ENCODE measurements at places on chromosomes 1 and 21. TPM values are rescaled to one million over a fixed set of nuclear protein-coding genes. Genes with fewer than 3 reads are reported as not detected.

- H3K4me3 ChIP-seq = no peak overlapping the region
- no peak for DNase-seq
- H3K27ac ChIP-seq = no peak overlapping the region
- peaks cover 9% of the 10 kb centered on the region for H3K4me1 ChIP-seq
- H3K36me3 ChIP-seq = no peaks in the 10 kb centered on the region
These were observed 22.1 kb upstream of the FAM43B start for GRCh38 chr1:20530306-20530705.

PLXNA2 gene
- 24.6 TPM for total RNA-seq

GRCh38 chr1:198220428-198220827 is 63.6 kb downstream of the NEK7 start:
- no peak for DNase-seq
- peaks cover 13% of the 10 kb centered on the region for H3K4me1 ChIP-seq
- H3K36me3 ChIP-seq = no peaks in the 10 kb centered on the region
- H3K27me3 ChIP-seq = no peaks in the 10 kb centered on the region
- H3K27ac ChIP-seq = peak overlapping the region; percentile 21
- H3K4me3 ChIP-seq = no peak overlapping the region

- peak overlapping the region; percentile 70 for H3K4me3 ChIP-seq
- H3K27me3 ChIP-seq = no peaks in the 10 kb centered on the region
- H3K27ac ChIP-seq = peak overlapping the region; percentile 86
These were observed 5.9 kb upstream of the PLEKHG5 start for GRCh38 chr1:6497215-6497866.
